ENCODE measurements at places on chromosomes 5 and 9.

DNA sequence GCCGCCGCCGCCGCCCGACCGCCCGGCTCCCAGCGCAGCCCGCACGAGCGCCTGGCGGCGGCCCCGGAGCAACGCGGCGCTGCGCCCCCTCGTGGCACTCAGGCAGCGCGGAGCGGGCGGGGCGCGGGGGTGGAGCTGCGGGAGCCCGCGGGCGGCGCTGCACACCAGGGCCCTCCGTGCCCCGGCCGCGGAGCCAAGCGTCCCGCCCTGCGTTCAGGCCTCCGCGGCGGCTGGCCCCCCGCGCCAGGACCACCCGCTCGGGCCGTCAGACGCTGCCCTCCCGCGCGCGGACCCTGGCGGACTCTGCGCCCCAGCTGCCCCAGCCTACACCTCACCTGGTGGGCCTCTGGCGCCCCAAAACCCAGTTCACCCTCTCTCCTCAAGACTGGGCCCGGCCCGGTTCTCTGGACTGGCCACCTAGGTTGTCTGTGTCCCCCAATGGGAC, at the start of gene RASGEF1C:
Gene RASGEF1C, minus strand, starts transcription at position 75 of the 445 bp plus-strand sequence. CDS start 71,159 bp downstream, outside the sequence.
- DNase-seq = peak; percentile 83

DNA sequence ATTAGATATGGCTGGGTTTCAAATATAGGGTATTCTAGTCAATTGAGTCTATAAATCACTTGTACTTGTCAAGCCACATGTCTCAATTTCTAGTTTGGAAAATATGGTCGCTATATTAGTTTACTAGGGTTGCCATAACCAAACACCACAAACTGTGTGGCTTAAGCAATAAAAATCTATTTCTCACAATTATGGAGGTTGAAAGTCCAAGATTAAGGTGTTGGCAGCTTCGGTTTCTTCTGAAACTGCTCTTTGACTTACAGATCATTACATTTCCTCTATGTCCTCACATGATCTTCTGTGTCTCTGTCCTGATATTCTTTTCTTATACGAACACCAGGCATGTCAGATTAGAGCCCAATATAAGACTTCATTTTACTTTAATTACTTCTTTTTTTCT, 55.8 kb upstream of the BASP1 start:
- no peak for DNase-seq

DNA sequence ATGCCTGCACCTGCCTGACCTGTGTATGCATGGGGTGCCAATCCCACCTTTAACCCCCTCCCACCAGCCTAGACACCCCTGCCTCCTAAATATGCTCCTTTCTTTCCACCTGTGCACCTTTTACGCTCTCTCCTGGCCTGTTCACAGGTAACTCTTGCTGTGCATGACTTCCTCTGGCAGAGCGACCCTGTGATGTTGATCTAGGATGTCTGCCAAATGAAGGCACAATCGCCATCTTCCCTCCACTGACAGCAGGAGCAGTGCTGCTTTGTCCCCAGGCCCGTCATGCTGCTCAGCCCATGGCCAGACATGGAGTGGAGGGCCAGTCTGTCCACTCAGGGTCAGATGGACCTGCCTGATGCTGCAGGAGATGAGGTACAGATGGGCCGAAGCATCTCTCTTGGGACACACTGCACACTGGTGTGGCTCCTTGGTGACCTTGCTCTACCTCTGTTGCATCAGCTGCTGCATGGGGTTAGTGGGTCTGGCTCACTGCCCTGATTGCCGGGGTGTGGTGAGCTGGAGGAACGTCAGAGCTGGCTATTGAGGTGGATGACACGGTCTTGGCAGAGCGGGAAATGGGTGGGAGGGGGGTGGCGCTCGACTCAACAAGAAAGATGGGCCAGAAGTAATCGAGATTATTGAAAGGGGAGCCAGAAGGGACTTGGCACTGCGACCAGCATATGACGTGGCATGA, 101.7 kb upstream of the PITX1 start:
- DNase-seq = peak; percentile 98

DNA sequence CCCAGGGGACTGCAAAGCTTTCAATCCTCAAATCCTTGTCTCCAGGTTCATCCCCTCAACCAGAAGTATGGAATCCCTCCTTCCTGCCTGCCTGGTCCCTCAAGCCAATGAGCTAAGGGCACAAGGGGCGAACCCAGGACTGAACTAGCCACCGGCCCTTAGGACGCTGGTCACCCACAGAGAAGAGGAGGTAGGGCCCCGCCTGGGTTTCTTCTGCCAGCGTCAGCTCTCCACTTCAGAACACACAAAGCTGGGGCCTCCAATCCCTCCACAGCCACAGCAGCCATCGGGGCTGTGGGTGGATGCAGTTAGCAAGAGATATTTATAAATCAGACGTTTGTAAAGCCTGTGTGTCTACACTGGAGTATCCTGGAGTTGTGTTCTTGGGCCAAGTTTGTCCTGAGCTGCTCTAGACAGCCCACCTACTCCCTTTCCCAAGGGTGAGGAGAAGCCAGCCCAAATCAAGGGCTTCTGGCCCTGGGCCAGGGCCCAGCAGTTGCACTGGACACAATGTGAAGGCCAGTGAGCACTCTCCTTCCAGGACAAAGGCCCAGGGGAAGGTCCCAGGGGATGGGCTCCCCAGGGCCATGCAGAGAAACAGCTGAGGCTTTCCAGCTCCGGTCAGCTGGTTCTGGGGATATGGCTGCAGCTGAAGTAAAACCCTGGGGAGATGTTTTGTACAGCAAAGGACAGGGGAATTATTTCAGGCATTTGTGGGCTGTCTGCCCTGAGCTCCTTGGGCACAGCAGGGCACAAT, 18.9 kb downstream of the AMBP start:
- no peak for DNase-seq

All from hematopoietic multipotent progenitor cell treated with erythropoietin and hydrocortisone succinate and interleukin-3 and kit ligand, for 6 days (in vitro differentiated cells).